ENCODE measurements at places on chromosomes 2 and 18.

GRCh38 chr2:241219030-241219382 lies 30.5 kb downstream of the ANO7 start:
- no peak for DNase-seq

DNA sequence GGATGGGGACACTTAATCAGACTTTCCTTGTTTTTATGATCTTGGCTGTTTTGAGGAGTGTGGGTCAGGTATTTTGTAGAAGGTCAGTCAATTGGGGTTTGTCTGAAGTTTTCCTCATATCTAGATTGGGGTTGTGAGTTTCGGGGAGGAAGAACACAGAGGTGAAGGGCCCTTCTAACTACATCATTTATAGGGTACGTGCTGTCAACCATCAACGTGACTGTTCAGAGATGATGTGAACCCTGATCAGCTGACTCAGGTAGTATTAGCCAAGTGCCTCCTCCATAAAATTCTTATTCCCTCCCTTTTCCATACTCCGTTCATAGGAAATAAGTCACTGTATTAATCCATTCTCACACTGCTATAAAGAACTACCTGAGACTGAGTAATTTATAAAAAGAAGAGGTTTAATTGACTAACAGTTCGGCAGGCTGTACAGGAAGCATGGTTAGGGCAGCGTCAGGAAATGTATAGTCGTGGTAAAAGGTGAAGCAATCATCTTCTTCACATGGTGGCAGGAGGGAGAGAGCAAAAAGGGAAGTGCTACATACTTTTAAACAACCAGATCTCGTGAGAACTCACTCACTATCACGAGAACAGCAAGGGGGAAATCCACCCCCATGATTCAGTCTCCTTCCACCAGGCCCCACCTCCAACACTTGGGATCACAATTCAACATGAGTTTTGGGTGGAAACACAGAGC lies 547.1 kb upstream of the LINC00305 start:
- no peak for DNase-seq

DNA sequence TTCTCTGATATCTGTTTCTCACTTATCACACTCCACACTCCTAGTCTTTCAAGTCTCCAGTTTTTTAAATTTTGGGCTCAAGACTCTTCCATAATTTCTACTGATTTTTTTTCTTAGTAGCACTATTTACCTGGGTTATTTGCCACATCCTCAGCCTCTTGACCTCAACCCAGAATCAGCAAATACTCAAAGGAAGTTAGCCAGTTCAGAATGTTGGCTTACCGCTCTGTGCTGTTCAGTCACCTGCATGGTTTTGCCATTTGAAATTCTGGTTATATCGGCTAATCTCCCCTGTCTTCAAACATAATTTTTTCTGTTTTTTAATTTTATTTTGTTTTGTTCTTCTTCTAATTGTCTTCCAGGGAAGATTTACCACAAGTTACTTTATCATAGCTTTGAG lies 412.6 kb downstream of the PTH2R start:
- no peak for DNase-seq

GRCh38 chr2:7031547-7032245 lies 114.5 kb downstream of the RNF144A start:
- no peak for DNase-seq

GRCh38 chr18:48611785-48612480 lies 73.1 kb downstream of the CTIF start:
- DNase-seq, result no peak

GRCh38 chr2:124120246-124120645 lies 95.2 kb downstream of the CNTNAP5 start:
- DNase-seq, result no peak

DNA sequence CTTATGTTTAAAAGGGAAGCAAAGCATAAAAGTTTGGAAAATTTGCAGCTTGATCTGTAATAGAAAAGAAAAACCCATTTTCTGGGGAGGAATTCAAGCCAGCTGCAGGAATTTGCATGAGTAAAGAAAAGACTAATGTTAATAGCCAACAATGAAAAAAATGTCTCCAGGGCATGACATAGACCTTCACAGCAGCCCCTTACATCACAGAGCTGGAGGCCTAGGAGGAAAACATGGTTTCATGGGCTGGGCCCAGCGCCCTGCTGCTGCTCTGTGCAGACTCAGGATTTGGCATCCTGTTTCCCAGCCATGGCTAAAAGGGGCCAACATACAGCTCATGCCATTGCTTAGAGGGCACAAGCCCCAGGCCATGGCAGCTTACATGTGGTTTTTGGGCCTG lies 411.6 kb upstream of the MC4R start:
- DNase-seq, result no peak

DNA sequence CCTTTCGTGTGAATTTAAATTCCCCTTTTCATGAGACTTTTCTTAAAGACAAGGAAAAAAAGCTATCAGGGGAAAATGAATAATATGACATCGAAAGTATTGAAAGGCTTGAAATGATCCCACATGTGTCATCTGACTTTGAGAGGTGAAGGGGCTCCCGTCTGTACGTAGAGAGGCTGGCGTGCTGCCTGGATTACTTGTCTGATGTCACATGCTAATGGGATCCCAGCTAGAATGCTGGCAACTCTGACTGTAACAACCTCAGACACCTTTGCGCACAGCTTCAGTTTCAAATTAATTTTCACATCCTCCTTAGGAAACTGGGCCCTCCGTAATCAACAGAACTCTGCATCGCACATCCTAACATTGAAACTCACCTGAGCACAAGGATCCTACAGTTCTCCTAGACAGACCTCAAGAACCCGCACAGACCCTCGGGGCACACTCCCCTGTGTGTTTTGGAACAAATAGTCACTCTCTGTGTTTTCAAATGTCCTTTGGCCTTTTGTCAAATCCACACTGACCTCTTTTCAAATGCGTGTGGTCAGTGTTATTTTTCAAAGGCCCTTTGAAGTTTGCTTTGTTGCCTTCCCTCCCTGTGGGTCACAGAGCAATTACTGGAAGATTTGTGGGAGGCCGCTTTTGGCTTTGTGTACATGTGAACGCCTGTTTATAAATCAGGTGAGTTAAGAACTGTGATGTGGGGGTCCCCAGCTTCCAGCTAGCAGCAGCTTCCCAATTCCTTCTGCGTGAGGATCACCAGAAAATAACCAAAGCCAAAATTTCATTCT lies 65.9 kb downstream of the IL1R2 start:
- peak; percentile 20 for DNase-seq

DNA sequence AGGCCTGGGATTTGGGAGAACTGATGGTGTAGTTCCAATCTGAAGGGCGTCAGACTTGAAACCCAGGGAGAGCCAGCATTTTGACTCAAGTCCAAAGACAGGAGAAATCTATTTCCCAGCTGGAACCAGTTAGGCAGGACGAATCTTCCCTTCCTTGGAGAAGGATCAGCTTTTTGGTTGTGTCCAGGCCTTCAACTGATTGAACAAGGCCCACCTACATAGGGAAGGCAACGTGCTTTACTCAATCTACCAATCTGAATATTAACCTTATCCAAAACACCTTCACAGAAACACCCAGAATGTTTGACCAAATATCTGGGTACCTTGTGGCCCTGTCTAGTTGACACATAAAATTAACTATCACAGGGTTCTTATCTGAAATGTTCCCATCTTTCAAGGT lies 221.9 kb upstream of the DLGAP1 start:
- DNase-seq, result no peak

GRCh38 chr2:239025096-239025801 lies 177.4 kb downstream of the TWIST2 start:
- DNase-seq, result no peak

DNA sequence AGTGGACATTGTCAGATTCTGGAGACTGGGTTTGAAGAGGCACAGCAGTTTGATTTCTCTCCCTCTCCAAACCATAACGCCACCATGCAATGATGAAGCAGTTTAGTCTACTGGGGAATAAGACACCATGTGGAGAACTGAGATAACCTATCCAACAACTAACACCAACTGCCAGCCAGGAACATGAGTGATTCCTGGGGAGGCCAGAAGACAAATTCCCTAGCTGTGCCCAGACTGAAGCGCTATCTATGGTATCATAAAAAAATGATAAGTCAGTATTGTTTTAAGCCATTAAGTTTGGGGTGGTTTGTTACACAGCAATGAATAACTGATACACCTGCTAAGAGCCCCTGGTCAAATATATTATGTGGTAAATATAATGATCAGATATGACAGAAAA lies 129.3 kb downstream of the EXOC6B start:
- no peak for DNase-seq

DNA sequence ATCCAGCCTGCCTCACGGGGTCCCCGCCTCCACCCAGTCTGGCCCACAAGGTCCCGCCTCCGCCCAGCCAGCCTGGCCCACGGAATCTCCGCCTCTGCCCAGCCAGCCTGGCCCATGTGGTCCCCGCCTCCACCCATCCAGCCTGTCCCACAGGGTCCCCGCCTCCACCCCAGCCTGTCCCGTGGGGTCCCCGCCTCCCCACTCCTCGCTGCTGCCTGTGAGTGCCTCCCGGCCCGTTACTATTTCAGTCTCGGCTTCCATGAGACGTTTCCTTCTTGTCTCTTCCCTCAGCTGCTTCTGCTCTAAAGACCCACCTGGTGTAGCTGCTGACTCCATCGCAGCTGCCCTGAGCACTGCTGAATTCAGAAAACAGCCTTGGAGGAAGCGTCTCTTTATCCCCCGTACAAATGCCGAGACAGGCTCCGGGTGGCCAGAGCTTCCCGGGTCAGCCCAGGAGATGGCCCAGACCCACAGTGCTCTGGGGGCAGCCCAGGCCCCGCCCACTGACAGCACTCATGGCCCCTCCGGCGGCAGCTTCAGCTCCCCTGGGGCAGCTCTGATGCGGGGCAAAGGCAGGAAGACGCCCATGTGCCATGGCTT lies 69.8 kb downstream of the NFATC1 start:
- no peak for DNase-seq

DNA sequence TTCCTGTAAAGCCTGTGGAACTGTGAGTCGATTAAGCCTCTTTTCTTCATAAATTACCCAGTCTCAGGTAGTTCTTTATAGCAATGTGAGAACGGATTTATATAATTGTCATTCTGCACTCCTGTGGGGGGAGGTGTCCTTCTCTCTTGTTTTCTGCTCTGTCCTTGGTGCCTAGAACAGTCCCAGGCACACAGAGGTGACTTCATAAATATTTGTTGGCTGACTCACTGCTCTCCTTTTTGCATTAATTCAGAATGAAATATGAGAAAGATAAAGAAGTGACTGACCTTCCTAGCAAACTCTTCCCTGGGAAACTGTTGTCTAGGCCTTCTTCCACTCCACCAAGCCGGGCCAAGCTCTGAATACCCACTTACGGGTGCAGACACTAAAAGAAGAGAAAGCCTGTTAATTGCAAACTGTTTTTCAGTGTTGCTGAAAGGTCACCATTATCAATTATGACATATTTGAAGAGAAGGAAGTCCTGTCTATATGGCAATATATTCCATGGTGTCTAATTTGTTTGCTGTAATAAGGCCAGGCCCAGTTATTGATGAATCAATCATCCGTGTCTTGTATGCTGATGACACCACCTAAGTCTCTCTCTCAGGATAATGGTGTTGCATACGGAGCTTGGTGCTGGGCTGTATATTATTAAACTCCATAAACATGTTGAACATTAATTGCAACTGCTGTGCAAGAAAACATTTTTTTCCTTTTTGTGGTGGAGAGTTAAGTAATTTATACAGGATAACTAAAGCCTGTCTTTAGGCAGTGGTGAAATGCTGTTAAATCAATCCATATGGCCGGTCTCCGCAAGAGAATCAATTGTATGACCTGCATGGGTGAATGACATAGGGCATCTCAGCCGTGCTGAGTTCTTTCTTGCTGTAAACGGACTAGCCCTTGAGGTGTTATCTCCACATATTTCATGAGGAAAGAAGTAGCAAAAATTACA lies 567.5 kb downstream of the SLC4A3 start:
- DNase-seq, result no peak

DNA sequence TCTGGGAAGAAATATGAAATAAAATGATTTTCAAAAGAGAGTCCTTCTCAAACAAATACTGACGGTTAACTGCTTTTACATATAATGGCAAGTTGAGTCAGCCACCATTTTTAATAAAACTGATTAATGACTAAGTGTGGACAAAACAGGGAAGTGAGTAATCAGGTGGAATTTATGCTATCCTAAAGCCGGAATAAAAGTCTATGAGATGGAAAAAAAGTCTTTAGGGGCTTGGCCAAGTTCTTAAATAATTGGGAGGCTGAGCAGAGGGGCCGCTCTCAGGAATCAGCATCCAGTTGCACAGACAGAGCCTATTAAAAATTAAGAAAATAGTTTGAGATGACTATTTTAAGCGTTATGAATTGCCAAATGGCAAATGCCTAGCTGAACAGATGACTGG lies 58.6 kb upstream of the AFF3 start:
- no peak for DNase-seq

DNA sequence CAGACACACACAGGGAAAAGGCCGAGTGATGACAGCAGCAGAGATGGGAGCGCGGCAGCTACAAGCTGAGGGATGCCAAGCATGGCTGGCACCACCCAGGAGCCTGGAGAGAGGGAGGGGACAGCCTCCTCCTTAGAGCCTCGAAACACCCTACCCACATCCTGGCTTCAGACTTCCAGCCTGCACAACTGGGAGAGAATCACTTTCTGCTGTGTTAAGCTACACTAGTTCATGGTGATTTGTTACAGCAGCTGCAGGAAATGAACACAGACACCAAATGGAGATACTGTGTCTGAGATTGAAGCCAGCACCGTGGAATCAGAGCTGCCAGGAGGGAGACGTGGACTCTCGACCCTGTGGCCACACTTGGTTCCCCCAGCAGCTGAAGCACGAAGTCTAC lies 27.5 kb upstream of the FOSL2 start:
- DNase-seq, result no peak

DNA sequence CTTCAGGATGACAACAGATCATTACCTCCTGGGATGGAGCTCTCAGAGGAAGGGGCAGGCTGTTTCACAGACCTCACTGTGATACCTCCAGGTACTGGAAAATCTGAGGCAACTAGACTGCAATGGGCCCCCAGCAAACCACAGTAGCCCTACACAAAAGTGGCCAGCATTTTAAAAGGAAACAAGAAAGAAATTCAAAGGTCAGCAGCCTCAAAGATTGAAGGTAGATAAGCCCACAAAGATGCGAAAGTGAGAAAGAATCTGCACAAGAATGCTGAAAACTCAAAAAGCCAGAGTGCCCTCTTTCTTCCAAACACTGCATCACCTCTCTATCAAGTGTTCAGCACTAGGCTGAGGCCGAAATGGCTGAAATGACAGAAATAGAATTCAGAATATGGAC lies 499.5 kb upstream of the CHAC2 start:
- no peak for DNase-seq

DNA sequence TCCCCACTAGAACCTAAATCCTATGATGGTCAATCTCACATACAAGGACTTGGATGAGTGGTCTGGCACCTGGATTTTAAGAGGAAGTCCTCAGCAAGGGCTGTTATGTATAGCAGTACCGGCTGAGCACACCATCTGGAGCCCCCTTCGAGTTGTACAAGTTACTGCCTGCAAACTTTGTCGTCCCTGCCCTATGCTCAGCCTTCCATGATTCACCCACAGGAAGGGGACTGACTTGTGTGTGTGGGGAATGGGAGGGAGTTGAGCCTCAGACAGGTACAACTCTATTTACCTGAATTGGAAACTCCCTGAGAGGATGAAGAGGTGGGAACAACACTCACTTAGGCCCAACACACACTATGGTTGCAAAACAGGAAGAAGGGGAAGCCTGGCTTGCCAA lies 186.6 kb downstream of the MYO5B start:
- no peak for DNase-seq

- DNase-seq, result no peak
Measured at GRCh38 chr18:1585881-1586488, 681.3 kb downstream of the ADCYAP1 start.

- no peak for DNase-seq
Measured at GRCh38 chr2:65350651-65351056, 81.7 kb downstream of the SPRED2 start.
